ENCODE measurements at places on chromosomes 5 and 9. TPM values are rescaled to one million over a fixed set of nuclear protein-coding genes. Genes with fewer than 3 reads are reported as not detected.

Gene CSF1R
- total RNA-seq, result 91.9 TPM

Gene SLC22A4
- 0.37 TPM for total RNA-seq

Gene ZNF462
- 37.1 TPM for total RNA-seq

Gene TIFAB
- total RNA-seq, result 0.23 TPM

Gene PCDHAC1
- 12.2 TPM for total RNA-seq

Gene GGTA1
- 8.4 TPM for total RNA-seq

Gene FANCC
- total RNA-seq, result 18.9 TPM

Gene TAF1L
- 0.03 TPM for total RNA-seq

Gene OLFM1
- 13.4 TPM for total RNA-seq

Gene EQTN
- total RNA-seq, result 0.32 TPM

Gene GARNL3
- total RNA-seq, result 17.1 TPM

Gene OR1Q1
- total RNA-seq, result not detected

Gene PHYKPL
- total RNA-seq, result 95.4 TPM

Data from mucosa of gallbladder (tissue), 1 donor.